ENCODE measurements at places on chromosomes 3 and 15. TPM values are rescaled to one million over a fixed set of nuclear protein-coding genes. Genes with fewer than 3 reads are reported as not detected.

The LMLN gene
- 3.9 TPM for polyA plus RNA-seq

The PLA2G4D gene
- 0.20 TPM for polyA plus RNA-seq

The THAP10 gene
- 2.8 TPM for polyA plus RNA-seq

The CLDND1 gene
- 152 TPM for polyA plus RNA-seq

The LEKR1 gene
- polyA plus RNA-seq: 0.08 TPM

Data from H1 (cell line).